AG04449 (cell line): ENCODE measurements at places on chromosomes 5 and 9.

DNA sequence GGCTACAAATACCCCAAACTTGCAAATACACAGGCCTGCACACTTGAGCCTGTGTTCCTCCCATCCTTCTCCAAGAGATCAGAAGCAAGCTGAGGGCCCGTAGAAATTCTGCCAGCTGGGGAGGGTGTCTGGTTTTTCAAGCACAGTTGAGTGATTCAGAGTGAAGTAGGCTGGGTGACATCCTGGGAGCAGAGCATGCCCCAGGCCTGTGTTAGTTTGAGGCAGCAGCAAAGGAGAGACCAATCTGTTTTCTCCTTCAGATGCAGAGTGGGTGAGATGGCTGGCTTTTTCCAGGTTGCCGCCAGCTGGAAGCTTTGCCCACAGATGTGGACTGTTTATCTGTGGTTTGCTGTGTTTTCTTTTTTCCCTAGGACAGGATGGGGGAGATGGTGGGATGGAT lies 63.1 kb downstream of the RCL1 start:
- no peak for DNase-seq

DNA sequence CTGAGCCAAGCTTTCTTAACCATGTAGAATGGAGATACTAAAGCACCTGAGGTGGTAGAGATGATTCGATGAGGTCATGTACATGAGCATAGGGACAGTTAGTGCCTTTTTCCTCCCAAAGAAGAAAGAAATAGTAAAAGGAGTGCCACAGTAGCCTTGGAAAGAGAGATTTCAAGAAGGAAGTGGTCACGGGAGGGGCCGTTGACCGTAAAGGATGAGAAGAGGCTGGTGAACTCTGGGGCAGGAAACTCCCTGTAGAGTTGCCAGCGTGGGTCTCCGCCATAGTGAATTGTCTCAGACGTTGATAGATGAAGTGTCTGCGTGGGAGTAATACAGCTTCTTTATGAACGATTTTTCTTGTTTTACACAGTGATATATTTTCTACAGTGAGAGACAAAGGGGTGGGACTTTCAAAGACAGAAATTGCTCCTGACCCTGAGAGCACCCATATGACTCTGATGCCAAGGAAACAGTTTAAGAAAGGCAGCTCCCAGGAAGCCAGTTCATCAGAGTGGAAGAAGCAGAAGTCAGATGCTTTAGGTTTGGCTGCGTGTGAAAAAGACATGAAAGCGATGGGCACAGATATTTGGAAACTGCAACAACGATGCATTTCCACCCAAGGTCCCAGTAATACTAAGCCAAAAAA lies 41.3 kb downstream of the UGCG start:
- no peak for DNase-seq

DNA sequence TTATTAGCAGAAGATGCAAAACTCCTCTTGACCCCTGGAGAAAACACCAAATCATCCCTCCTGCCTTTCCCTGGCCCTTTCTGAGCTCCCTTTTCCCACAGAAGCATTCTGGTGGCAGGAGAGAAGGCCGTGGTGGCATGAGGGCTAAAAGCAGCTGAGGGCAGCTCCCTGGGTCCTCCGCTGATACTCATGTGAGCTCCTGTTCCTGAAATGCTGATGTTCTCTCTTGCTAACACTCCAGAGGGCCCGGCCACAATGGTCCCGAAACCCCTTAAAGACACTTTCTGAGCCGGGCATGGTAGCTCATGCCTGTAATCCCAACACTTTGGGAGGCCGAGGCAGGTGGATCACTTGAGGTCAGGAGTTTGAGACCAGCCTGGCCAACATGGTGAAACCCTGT lies 183.1 kb downstream of the HSPA4 start:
- DNase-seq = no peak

DNA sequence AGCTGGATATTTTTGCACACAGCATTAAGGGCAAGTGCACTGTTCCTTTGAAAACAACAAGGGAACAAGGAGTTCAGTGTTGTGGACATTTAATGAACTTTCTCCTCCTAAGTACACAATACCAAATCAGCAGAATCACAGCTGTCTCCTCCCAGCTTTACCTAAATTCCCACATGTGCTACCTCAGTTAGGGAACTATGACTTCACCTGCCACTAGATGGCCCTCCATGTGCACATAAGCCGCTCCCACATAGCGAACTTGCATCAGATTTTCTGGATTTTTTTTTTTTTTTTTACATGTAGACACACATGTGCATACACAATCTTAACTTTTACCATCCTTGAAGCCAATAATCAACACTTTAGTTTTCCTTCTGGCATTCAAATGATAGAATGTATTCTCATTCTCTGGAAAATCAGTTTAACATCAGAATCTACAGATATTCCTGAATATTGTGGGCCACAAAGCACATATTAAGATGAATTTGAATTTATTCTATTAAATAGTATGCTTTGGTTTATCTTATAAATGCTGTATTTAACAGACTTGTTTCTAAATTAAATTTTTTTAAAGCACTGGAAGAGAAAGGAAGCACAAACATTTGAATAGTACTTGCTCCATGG lies 123.6 kb downstream of the PALM2AKAP2 start:
- no peak for DNase-seq

DNA sequence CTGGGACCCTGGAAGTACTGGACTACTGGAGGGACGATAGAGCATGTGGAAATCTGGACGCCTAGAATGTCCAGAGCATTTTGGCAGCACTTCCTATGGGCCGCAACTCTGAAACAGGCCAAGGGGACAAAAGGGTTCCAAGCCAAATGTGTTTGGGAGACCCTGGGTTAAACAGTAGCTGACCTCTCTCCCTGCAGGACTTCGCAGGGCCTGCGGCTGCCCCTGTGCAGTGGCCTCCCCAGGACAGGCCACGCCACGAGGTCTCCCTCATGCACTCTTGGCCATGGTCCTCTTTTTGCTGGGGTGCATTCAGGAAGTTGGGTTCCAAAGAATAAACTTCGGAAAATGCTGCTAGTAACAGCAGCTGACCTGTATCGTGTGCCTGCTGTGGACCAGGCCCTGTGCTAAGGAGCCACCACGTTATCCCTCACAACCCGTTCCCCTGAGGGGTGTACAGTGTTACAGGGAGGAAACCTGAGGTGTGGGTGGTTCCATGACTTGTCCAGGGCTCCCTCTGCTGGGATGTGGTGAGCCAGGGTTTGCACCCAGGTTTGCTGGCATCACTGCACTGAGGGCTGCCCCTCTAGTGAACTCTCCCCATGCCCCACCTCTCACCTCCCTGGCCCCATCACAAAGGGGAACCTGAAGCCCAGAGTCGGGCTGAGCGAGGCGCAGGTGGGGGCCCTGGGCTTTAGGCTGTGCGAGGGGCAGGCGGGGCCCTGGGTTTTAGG lies 79.4 kb downstream of the AMBP start:
- DNase-seq = no peak

DNA sequence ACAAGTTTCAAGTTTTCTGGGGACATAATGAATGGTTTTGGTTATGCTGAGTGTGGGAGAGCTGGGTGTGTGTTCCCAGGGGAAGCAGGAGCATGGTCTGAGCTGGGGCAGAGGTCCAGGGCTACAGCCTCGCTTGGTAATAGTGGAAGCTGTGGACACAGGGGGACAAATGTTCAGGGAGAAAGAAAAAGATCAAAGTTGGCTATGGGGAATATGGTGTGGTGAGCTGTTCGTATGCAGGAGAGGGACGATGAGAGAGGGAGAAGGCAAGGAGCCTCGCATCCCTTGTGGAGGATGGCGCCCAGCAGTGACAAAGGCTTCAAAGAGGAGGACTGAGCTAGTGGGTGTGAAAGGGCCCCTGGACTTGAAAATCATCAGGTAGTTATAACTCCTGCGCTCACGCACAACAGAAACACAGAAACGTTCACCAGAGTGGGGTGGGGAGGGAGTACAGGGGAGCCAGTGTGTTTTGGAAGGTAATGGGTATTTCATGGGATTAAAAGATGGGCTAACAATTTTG lies 77.2 kb downstream of the TENT4A start:
- DNase-seq = no peak

GRCh38 chr5:140327589-140327988 lies 18.8 kb downstream of the HBEGF start:
- no peak for DNase-seq

GRCh38 chr5:150035139-150035895 lies 34.8 kb downstream of the HMGXB3 start:
- DNase-seq = no peak

DNA sequence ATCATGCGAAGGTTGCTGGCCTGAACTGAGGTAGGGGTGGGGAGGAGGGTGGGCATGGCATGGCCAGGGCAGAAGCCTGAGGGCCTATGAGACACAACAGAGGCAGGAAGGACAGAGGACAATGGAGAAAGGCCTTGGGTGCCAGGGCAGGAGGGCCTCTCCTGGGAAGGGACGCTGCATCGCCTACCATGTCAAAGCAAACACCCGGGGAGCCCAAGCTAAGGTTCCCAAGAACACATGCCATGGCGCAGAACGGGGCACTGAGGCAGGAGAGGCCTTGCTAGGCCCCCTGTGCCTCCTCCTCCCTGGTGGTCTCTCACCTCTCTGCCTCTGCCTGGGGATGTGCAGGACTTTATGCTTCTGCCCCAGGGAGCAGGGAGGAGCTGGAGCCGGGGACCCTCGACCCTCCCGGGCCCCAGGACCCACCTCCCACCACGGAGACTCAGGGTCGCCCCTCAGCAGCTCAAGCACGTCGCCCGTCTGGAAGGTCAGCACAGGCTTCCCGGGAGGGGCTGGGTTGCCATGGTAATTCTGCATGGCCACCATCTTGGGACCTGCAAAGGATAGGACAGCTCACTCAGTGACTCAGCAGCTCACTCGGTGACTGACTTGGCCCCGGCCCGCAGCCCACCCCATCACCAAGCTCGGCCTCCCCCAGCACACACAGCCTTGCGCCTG lies 40.3 kb upstream of the SARDH start:
- no peak for DNase-seq

GRCh38 chr5:151139015-151139414 lies 18.6 kb downstream of the ANXA6 start:
- no peak for DNase-seq

DNA sequence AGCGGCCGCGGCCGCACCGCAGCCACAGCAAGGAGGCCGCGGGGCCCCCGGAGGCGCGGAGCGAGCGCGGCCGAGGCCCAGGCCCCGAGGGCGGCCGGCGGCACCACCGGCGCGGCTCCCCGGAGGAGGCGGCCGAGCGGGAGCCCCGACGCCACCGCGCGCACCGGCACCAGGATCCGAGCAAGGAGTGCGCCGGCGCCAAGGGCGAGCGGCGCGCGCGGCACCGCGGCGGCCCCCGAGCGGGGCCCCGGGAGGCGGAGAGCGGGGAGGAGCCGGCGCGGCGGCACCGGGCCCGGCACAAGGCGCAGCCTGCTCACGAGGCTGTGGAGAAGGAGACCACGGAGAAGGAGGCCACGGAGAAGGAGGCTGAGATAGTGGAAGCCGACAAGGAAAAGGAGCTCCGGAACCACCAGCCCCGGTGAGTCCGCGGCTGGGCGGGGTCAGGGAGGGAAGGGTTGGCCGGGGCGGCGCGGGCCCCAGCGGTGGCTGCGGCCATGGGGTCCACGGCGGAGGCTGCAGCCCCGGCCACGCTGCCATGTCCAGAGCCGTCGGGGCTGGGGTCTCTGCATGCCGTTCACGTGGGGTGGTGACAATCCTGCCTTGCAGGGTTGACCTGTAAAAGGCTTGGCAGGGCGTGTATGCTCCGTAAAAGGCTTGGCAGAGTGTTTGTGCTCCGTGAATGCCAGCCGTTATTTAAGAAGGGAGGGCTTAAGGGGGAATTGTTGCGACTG lies 146.0 kb downstream of the CACNA1B start:
- no peak for DNase-seq

- DNase-seq = no peak
Observed at GRCh38 chr9:92425474-92425873, 1.2 kb upstream of the OMD start.

- no peak for DNase-seq
Observed at GRCh38 chr5:39368116-39368515, 3.8 kb upstream of the C9 start.

GRCh38 chr5:154446195-154447088 lies 645 bp downstream of the SAP30L start:
- DNase-seq = no peak

DNA sequence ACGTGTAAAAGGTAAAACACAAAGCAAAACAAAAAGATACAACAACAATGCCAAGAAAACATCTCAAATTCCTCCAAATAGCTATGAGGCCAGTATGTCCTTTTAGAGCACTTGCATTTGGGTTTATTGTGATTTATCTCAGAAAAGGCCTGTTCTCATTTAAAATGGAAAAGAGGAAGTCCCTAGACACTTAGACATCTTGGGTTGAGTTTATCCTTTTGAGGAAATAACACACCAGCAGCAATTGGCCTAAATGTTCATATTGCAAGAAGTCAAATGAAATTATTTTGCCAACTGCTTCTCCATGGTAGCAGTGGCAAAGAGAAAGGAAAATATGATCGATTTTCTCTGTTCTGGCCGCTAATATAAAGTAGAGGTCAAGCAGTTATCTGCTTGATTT lies 43.6 kb upstream of the TRMT10B start:
- no peak for DNase-seq

DNA sequence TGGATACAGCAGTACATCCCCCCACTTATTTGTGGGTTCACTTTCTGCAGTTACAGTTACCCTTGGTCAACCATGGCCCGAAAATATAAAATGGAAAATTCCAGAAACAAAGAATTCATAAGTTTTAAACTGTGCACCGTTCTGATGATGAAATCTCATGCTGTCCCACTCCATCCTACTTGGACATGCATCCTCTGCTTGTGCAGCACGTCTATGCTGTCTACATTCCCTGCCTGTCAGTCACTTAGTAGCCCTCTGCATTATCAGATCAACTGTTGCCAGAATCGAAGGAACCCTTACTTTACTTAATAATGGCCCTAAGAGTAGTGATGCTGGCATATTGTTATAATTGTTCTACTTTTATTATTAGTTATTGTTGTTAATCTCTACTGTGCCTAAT lies 14.6 kb downstream of the MARCHF3 start:
- no peak for DNase-seq

- no peak for DNase-seq
Observed at GRCh38 chr9:118561051-118561450, 808.2 kb downstream of the BRINP1 start.

DNA sequence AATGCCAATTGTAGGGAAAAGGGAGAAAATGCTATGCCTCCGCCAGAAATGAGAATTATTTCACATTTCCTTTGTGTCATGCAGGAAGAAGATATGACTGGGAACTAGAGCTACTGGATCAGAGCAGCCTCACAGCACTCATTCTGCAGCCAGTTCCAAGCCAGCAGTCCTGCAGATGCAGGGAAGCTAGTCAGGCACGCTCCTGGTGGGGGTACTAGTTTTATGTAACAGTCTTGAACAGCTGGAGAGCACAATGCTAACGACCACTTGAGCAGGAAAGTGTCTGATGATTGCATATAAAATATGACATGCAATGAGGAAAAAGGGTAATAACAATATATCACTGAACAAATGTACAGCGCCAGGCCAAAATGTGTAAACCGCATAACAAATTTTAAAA lies 21.7 kb downstream of the CDH10 start:
- DNase-seq = no peak

- no peak for DNase-seq
Observed at GRCh38 chr9:92669527-92669889, 423 bp downstream of the IPPK start.
